ENCODE measurements at places on chromosomes 2 and 18.

DNA sequence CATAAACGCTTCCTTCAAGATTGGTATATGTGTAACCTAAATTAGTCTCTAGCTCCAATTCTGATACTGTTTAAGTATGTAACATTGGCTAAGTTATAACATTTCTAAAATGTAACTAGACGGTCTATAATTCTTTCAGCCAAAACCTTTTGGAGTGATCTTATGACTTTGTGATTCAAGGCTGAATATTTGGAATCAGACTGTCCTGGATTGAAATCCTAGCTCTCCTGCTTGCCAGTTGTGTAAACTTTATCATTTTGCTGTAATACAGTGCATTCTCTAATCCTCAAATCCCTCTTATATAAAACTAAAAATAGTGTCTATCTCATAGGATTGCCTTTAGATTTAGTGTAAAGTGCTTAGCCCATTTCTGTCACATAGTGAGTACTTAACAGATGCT lies 337.2 kb upstream of the KCNJ3 start:
- DNase-seq = no peak

GRCh38 chr18:9697121-9697520 lies 11.0 kb upstream of the RAB31 start:
- no peak for DNase-seq

- no peak for DNase-seq
These were observed 753.6 kb downstream of the DCC start for GRCh38 chr18:53093636-53094035.

- DNase-seq = no peak
These were observed 154.0 kb downstream of the GPD2 start for GRCh38 chr2:156590085-156590739.

DNA sequence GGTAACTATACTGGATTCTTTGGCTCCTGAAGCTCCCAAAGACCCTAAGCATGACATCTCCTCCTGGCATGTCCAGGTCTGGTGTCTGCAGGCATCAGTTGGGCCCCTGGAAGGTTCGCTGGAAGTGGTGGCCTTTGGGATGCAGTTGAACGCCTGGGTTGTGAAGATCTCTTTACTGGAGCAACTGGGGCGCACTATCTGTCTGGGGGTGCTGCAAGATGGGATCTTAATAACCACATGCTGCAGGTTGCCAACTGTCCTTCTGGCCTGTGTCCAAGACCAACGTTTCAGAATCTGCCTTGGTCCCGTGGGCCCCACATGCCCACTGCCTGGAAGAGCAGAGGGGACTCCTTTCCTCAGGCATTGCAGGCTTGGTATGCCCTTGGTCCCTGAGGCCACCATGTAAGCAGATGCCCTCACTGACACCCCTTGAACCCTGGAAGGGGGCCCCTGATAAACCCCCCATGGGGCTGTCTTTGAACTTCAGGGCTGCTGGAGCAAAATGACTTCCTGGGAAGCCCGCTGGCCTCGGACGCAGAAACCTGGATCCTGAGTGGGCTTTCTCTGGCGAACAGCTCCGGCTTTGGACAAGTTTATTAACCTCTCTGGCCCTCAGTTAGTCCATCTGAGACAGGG lies 101.9 kb downstream of the TWIST2 start:
- DNase-seq = no peak

- no peak for DNase-seq
These were observed 54.4 kb downstream of the LRPPRC start for GRCh38 chr2:43941359-43941758.

- DNase-seq = no peak
These were observed 134.4 kb downstream of the TNS1 start for GRCh38 chr2:217868265-217868892.

DNA sequence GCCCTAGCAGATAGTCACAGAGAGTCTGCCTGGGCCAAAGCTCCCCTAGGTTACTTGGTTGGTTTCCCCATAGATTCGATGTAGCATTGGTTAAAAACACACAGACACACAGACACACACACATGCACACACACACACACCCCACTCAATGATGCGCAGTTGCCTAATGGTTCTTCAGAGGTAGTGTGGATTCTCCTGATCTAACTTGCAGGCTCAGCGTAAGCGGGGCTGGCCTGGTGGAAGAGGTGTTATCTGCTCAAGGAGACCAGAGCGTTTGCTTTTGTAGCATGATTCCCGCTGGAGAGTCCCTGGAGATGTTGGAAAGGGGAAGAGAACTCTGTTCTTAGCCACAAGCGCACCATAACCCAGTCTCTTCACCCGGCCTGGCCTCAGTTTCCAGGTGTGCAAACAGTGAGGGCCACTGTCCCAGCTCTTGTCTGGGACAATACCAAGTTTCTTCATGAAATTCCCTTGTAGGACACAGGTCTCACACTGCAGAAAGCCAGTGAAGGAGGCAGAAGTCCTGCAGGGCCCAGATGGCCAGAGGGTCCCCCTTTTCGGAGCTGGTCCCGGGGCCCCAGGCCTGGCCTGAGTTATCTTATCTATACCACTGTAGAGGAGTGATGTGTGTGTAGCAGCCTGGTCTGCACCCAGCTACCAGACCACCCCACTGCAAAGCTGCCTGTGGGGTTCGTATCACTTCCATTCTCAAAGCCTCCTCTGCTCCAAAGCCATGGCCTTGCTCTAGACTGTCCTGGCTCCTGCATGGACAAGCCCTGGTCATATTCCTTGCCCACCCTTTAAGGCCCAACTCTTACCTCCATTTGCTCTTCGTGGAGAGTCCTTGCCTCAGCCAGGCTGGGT lies 3.7 kb downstream of the ACKR3 start:
- no peak for DNase-seq

DNA sequence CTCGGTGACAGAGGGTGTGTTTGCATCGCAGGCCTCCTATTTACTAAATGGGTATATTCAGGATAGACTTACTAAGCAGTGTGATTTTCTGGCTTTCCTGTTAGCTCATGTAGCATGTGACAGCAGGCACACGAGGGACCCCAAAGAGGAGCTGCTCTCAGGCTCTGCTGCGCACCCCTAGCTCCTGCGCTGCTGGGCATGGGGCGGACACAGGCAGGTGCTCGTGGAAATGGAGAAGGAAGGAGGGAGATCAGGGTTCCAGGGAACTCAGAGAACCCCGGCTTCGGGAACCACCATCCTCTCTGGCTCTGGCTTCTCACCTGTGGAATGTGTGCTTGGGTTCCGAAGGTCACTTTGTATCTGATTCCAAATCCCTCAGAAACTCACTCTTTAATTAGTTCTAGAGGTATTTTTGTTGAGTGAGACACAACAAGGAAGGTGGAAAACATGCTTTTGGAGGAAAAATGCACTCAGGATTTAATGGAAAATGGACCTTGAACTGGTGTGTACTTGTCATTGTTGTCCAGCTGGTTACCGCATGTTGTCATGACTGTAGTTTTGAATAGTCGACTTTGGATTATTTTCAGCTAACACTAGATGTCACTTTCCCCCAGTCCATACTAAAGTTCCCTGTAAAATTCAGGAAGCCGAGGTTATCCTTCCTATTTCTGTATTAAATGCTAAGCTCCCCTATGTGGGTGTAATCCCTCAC lies 3.5 kb downstream of the SNTG2 start:
- DNase-seq = no peak

DNA sequence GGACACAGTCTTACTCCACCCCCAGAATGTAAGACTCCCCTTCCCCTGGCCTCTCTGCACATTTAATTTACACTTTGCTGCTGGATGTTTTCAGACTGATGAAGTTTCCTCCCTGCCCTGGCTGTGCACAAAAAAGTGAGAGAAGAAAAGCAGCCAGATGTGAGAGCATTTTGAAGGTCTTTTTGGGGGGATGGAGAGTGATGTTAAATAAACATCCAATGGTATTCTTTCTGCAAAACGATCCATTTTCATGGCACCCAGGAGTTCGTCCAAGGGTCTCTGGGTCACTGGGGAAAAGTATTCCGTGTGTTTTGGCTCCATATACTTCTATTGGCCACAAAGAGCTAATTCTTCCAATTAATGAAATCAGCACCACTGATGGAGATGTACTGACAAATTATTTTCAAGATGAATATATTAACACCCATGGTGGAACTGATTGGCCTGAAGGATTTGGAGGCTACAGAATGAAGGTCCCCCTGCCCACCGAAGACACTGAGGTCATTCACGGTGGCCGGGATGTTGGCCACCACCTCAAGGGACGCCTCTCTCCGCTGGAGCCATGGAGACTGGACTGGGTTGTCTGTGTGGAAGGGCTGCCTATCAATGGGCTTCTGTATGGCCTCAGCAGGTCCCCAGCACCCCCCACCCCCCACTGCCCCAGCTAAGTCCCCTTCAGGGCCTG lies 107.6 kb upstream of the PKDCC start:
- DNase-seq = no peak

GRCh38 chr2:171201271-171201670 lies 40.6 kb upstream of the TLK1 start:
- no peak for DNase-seq

DNA sequence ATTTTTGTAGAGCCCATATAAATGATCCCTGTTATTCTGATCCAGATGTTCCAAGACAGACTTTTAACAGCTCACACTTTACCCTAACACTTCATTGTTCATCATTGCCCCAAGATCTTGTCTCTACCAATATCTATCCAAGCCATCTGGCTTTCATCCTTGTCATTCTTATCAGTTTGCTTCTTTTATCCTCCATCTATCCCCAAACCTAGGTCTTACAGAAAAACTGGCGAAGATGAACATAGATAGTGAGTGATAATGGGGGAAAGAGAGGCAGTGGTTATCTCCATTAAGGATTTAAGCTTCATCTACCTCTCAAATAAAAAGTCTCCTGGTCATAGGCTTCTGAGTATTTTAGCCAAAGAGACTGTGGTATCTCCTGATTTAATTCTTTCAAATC lies 89.5 kb downstream of the DHRS9 start:
- no peak for DNase-seq

GRCh38 chr18:51100385-51101120 lies 70.5 kb downstream of the SMAD4 start:
- DNase-seq = no peak

GRCh38 chr2:27667446-27667845 lies 3.8 kb downstream of the SLC4A1AP start:
- DNase-seq = no peak

GRCh38 chr2:100742277-100743254 lies 77.4 kb upstream of the NPAS2 start:
- no peak for DNase-seq

- no peak for DNase-seq
These were observed 52.5 kb upstream of the LGALSL start for GRCh38 chr2:64401529-64401880.

GRCh38 chr2:62040926-62041325 lies 135.5 kb downstream of the COMMD1 start:
- DNase-seq = no peak

GRCh38 chr2:36445185-36445866 lies 89.7 kb downstream of the CRIM1 start:
- no peak for DNase-seq

DNA sequence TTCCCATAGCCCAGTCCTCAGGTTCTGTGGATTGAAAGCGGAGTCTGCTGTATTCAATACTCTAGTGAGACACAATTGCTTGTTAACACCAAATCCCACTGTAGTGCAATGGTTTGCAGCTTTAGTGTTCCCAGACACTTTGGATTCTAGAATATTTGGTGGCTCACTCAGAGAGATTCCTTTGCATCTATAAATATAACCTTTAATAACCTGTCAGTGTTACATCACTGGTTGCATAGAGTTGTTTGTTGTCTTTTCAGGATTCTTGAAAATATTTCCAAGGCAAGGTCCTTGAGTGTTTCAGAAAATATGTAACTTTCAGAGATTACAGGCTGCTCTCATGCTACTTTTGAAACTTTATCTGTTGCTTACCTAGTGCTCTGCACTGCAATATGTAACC lies 157.5 kb downstream of the ZEB2 start:
- no peak for DNase-seq

DNA sequence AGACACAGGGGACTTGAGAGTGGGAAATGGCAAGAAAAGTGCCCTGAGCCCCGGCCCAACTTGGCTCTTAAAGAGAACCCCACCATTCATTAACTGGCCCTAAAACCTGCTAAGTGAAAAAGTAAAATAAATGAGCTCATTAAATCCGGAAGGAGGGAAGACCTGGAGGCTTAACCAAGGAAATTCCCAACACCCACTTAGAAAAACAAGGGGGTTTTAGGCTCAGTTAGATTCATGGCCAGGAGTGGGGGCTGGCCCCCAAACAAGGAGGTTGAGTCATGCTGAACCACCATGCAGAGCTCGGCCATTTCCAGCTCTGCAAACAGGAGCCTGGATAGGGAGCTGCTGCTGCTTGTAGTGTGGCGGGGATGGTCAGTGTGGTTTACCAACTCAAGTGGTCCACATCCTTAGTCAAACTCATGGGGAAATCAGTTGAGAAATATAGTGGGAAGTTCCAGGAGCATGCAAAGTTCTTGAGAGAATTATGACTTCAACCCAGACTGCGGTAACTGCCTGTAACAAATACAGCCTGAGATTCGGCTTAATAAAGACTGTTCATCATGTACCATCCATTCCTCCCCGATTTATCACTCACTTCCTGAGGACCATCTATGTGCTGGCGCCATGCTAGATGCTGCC lies 39.7 kb upstream of the MRPL19 start:
- no peak for DNase-seq

GRCh38 chr2:153163055-153163454 lies 315.5 kb downstream of the RPRM start:
- DNase-seq = no peak

DNA sequence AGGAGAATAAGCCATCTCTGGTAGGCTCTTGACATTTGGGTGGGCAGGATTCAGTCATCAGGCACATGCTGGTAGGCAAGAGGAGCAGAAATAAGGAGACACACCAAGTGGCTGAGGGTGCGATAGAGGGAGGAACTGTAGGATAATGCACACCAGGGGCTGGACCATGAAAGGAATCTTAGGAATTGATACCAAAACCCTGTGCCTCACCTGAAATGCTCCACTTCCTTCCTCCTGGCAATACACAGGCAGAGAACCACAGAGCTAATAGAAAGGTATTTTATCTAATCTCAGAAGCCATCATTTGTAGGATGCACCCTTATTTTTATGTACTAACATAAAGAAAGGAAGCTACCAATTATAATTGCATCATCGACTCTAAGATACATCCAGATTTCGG lies 4.4 kb upstream of the CYP1B1 start:
- DNase-seq = no peak

DNA sequence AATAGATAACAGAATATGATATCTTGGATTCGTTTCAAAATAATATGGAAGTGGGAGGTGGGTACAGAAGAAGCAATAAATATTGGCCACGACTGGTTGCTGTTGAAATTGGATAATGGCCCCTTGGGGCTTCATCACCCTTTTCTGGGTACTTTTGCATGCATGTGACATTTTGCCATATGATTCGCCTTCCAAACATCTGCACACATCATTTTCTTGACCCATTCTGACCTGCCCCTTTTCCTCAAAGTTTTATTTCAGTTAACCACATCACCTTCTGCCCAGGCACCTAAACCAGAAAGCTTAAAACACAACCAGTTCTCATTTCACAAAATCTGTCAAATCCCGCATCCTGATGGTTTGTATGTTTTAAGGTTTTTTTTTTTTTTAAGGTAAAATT lies 116.7 kb upstream of the AGAP1 start:
- no peak for DNase-seq

Measured in GM12892 (cell line).